ENCODE measurements at places on chromosomes 2 and 18.

DNA sequence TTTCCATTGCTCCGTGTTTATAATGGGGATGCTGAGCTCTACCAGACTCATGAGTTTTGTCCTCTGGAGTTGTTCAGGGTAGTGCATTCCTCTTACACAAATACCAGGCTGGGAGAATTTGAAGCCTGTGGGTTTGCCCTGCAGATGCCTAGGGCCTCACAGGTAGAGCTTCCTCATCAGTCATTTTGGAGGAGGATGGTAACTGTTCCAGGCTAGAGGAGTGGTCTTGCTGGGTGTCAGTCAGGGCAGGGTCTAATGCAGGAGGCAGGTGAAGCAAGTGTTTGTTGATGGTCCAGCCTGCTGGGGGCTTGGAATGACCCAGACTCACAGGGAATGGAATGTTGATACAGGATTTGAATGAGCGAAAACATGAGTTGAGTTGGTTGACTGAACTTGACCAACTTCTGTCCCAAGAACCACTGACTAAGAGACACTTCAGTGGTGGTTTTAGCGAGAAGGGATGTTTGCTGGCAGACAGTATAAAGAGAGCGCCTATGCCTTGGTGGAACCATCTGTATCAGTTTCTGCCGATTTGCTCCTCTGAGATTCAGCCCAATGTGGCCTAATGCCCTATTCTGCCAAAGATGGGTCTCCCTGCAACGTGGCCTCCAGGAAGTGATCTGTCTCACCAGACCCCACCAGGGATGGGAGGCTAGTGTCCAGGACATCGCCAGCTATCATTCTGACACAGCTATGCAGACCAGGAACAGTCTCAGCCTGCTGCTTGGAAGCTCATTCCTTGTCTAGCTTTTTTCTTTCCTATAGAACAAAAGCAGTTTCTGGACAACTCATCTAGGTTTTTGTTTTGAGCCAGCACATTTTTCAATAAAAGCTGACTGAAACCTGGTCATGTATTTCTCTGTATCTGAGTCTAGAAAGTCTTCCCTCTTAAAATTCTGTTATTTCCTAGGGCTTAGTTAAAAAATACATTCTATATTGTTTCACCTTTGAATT, 9.3 kb downstream of the IL1R2 start:
- DNase-seq = peak; percentile 48

GRCh38 chr2:59391896-59392295, 1150.8 kb upstream of the FANCL start:
- no peak for DNase-seq

DNA sequence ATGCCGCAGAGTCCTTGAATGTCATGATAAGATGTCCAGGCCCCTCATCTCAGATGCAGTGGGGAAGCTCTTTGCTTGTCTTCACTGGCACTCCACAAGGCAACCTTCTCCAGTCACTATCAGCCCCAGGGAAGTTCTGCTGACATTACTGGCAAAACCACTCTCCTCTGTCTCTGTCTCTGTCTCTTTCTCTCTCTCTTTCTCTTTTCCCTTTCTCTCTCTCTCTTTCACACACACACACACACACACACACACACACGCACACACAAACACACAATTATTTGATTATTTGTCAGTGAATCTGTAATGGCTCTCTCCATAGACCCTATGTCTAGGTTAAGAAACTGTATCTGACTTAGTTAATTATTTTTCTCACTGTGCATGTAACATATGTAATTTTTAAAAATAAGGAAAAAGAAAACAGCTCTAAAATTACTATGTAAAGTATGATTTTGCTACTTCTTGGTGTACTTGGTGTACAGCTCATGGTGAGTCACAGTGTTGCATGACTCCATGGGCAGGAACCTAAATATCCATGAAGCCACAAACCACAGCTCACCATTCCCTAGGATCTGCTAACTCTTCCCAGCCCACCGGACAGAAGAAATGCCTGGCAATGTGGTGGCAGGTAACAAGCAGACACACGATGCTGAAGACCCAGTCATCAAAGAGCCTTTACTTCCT, 594.9 kb upstream of the ID2 start:
- no peak for DNase-seq

DNA sequence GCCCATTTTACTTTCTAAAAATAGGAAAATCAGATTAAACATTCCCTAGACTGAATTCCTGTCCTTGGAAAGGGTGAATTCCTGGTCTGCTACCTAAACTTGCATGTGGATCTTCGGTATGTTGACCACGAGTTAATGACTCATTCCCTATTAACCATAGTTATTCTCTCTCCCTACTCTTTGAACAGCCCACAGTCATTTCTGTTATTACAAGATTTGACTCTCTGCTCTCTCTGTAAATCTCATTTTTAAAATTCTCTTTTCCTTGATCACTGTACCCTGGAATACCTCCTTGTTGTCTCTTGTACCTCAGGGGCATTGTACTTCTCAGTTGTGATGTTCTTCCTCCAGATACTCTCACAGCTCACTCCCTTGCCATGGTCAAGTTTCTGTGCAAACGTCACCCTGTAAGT, 92.0 kb upstream of the GULP1 start:
- DNase-seq = no peak

DNA sequence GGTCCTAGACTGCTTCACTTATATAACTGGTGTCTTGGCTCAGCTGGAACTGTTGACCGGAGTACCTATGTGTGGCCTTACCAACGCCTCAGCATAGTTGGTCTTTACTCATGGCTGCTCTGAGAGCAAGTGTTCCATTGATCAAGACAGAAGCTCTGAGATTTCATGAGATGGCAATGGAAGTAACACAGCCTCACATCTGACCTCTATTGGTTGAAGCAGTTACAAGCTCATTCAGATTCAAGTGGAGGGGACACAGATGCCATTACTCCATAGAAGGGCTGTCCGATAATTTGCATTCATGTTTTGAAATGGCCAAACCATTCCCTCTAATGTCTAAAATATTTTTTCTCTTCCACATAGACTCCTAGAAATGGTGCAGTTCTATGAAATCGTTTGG, 46.4 kb upstream of the STK39 start:
- no peak for DNase-seq

GRCh38 chr18:59783138-59783537, 85.9 kb upstream of the CCBE1 start:
- peak; percentile 23 for DNase-seq

DNA sequence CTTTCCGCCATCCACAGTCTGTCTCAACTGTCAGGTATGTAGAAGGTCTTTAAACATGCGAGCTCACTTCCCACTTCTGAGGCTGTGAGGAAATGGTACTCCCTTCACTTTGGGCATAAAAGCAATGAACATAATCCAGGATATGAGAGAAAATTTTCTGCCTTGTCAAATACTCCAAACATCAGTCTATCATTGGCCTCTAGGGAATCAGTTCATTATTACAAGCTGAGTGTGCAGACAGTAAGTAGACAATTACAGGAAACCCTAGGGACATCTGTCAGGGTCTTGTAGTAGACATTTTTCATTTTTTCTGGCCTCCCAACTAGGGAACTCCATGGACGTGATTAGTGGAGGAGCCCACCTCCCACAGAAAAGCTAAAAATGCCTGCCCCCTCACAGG, 13.6 kb upstream of the APCDD1 start:
- no peak for DNase-seq

GRCh38 chr2:233563663-233564430, 2.7 kb downstream of the USP40 start:
- DNase-seq = no peak

GRCh38 chr2:219404954-219405353, 13.2 kb upstream of the DES start:
- DNase-seq = no peak

DNA sequence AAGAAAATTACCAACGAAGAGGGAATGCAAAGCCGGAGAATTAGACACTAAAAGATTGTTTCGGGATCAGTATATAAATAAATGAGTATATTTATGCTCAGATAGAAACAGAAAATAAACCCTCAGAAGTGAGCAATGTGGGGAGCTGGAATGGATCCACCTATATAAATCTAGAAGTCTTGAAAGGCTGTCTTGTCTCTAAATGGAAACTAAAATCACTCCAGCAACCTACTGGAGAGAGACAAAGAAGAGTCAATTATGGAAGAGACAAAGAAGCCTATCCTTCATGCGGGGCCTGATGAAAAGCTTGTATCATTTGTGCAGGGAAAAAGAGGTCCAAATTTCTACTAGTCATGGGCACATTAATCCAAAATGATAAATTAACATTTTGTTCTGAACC, 158.1 kb downstream of the DNAH7 start:
- no peak for DNase-seq

- DNase-seq = no peak
These were observed 193.0 kb upstream of the THSD7B start for GRCh38 chr2:136572335-136572734.

DNA sequence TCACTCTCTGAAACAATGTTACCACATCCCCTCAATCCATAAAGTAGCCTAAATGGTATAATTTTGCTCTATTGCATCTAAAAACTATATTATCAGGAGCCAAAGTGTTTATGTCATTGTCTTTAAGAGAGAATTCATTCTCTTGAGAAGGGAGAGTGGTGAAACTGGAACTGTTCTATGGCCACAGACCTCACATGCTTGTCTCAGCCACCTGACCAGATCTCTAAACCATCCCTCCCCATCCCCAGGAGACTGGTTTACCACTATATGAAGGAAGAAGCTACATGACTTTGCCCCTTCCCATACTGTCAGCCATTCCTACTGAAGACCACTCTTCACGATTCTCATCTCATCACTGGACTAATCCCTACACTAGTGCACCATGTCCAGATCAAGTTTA, 9.6 kb downstream of the CDH7 start:
- DNase-seq = no peak

GRCh38 chr2:145524836-145525235, 1004.9 kb upstream of the ZEB2 start:
- DNase-seq = no peak

DNA sequence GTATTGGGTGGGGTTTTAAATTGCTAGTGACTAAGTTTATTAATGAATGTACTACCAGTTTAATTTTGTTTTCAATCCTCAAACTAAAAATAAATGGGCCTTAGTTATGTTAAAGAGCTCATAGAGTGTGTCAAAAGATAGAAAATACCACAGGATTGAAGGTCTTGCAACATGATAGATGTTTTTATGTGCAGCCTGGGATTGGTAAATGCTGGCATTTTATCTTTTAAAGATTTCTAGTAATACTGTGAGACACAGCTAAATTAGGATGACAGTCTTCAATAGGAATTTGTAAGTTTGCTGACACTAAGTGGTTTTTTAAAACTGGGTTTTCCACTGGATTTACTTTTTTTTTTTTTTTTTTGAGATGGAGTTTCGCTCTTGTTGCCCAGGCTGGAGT, 122.3 kb downstream of the HAUS1 start:
- no peak for DNase-seq

- no peak for DNase-seq
These were observed 2.4 kb upstream of the CHRNG start for GRCh38 chr2:232537079-232537478.

GRCh38 chr2:128414351-128414750, 95.7 kb upstream of the HS6ST1 start:
- no peak for DNase-seq

DNA sequence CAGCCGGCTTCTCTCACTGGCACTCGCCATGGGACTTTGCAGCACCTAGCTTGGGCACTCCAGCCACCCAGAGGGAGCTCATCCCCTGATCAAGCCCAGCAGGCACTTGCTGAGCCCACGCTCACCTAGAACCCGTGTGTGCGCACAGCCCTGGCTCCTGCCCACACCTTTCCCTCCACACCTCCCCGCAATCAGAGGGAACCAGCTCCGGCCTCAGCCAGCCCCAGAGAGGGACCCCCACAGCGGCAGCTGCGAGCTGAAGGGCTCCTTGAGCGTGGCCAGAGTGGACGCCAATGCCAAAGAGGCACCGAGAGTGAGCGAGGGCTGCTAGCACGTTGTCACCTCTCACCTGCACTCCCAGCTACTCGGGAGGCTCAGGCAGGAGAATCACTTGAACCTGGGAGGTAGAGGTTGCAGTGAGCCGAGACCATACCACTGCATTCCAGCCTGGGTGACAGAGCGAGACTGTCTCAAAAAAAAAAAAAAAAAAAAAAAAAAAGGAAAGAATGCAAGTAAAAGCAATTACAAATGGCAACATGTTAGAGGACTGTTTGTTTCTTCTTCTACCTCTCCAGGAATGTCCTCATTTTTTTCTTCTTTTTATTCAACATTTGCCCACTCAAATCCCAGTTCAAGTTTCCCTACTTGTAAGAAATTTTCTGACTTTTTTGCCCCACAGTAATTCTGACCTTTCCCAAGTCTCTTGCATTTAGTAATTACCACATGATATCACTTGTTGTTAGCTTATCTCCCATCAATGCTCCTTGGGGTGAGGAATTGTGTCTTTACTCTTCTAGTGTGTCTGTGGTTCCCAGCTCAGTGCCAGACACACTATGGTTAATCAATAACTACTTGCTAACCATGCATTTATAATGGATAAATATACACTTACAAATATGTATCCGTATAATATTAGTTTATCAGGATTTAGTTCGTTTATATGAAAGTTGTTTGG, 40.6 kb upstream of the ST3GAL5 start:
- no peak for DNase-seq

DNA sequence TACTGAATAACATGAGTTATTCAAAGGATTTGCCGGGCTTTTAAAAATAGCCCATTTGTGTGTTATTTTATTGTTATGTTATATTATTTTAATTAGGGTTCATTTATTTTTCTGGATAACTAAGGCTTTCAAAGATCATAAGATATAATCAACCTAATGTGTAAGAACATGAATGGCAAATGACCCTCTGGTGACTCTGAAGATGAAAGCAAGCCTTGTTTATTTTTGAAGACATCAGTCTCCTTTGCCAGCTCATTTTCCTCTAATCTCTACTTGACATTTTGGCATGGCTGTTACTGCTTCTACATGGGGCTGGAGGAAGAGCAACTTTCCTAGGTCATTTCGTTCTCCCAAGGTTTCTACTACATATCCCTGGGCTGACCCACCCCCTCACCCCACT, 10.6 kb downstream of the FAP start:
- no peak for DNase-seq

DNA sequence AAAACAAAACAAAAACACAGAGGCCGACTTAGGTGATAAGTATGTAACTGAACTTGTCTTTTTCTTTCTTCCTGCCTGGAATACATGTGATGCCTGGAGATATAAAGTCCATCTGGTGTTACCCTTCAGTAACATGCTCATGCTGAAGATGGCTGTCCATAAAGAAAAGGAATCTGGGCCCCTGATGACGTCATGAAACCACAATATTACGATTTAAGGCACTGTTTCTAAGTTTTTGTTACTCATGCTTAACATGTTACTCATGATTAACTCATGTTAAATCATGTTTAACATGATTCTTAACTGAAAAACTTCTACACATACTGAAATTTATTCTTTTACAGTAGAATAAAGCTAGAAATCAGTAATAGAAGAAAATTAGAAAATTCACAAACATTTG, 49.0 kb downstream of the STRADB start:
- no peak for DNase-seq

DNA sequence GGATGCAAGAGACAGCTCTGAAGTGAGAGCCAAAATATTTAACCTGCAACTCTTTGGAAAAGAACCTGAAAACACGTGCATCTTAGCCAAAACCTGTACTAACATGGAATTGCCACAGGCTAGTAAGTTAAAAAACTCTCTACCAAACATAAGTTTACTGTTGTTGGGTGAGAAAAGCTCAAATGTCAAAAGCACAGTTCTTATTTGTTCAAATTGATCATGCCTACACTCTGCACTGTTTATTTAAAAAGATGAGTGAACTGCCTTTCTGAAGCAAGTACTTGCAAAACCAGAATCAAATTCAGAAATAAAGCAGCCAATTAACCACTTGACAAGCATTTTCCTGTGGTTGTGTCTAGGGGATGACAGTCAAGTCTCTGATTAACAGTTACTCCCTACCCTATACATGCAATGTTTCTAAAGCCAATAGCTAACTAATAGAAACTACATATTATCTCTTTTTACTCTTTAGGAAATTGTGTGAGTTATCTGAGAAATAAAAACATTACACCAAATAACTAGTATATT, 5.6 kb downstream of the IKZF2 start:
- no peak for DNase-seq

Data from stimulated activated CD4-positive, alpha-beta T cell treated with anti-CD3 and anti-CD28 coated beads, Interleukin-15, amount 100 ng/mL, for 24 hours (primary cell).